ENCODE measurements at places on chromosomes 2 and 18.

DNA sequence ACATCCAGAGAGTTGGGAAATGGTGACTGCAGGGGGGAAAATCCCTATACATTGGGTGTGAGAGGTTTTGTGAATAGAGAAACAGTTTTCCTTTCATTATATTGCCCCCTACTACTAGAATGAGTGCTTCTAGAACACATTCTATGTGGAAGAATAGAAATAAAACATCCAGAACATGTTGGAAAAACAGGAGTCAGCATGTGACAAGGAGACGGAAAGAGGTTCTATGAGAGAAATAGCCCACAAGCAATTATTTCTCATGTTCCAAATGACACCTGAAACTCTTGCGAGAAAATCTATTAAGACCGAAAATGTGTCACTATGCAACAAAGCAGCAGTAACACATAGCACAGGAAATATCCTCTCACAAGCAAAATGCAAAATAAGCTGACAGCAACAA, 202.7 kb upstream of the SPOPL start:
- DNase-seq: no peak

DNA sequence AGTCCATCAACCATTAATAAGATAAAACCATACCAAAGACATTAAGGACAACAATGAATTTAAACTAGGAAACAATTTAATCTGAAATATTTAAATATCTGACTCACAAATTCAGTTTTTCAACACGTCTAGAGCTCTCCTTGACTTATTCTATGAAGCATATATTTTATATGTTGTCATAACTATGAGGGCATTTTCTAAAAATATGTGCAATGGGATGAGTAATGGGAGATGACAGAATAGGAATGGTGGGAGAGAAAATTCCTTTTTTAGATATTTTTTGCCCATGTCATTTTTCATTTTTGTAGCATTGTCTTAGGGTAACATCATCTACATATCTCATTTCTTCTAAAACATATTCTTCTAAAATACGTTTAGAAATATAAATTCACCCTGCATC, 79.2 kb upstream of the CDH2 start:
- DNase-seq: no peak

DNA sequence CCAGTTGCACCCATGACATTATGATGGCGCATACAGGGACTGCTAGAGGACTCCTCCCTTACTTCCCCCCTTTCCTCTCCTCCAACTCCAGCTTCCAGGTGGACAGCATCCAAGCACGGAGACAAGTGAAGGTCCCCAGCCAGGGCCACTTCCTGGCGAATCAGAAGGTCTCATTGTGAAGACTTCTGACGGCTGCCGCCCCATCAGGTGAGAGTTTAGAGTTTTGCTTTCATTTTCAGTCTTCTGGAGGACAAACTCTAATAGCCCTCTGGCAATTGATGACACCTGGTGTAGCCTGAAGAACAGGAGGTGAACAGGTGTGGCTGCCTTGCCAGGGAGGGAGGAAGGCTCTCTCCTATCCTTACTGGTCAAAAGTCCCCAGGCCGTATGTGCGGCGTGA, 77.3 kb upstream of the KCNH7 start:
- DNase-seq: no peak

DNA sequence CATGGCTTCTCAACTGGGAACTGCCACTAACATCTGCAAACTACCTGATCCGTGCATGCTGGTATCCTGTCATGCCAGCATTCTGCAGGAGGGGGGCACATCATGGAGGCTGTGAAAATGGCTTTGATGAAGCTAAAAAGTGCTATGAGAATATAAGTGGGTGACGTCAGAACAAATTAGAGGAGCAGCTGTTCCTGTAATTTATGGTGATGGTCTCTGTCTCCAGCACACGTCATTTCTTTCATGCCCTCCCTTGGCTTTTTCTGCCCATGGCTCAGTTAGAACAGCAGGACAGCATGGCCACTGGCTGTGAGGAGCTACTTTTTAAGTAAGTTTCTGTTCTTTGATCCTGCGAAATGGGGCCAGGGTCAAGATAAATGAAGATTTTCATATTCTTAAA, 466.3 kb downstream of the THSD7B start:
- DNase-seq: no peak

DNA sequence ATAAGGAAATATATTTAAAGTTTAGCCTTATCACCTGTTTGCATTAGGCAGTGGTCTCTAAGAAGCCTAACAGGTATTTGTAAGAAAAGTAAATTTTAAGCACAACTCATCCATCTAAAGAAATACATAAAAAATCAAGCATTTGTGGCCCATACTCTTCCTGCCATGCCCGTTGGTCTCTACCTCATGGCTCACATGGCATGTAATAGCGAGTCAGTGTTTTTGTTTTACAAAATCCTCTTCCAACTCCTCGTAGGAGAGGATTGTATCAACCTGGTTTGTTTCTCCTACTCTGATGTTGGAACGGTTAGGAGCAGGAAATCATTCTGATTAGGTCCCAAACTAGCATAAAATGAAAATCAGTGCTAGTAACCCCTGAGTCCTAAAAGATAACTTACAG, 91.8 kb downstream of the FMNL2 start:
- DNase-seq: no peak
